ENCODE measurements at places on chromosomes 4 and X. TPM values are rescaled to one million over a fixed set of nuclear protein-coding genes. Genes with fewer than 3 reads are reported as not detected.

AIFM1 gene
- polyA plus RNA-seq, result 90.2 TPM

WDR45 gene
- polyA plus RNA-seq, result 41.5 TPM

DNA sequence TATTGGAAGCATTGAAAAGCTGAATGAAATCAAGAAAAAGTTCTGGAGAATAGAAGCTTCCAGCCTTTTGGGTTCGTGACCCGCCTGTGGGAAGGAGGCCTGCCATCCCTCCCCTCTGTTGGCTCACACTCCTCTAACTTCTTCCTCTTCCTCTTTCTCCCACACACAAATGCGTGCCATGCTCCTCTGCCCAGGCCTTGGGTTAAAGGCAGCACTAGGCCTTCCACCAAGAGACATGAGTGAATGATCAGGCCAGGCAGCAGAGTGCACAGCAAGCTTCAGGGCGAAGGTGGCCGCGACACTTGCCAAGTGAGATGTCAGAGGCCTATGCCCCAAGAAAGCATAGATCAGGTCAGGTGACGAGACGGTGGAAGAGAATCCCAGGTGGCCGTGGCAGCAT lies 38.4 kb downstream of the FAM193A start:
- no peak for DNase-seq

DNA sequence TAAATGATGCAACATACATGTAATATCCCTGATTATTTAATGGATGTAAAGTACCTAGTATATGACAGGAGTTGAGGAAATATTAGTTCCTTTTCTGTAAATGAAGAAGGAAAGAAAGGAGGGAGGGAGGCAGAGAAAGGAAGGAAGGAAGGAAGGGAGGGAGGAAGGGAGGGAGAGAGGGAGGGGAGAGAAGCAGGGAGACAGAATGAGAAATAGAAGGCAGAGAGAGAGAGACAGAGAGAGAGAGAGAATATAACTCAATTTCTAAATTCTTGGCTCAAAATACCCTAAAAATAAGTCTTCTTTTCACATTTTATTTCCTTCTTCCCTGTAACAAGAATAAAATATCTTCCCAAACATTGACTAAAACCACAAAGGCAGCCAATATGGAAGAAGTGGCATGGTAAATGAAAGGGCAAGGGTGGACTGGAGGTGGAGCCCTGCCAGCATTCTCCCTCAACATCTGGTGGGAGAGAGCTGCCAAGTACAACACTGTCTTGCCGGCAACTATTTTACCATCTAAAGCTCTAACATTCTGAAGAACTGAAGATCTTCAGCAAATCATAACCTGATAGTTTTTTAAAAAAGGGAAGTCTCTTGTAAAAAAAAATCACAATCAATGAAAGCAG lies 245.1 kb downstream of the PPP3CA start:
- no peak for DNase-seq

RAB39B gene
- 0.59 TPM for polyA plus RNA-seq

- DNase-seq, result peak; percentile 61
Measured at GRCh38 chrX:65706041-65706828, 38.8 kb downstream of the MSN start.

SGCB gene
- polyA plus RNA-seq, result 20.9 TPM

- DNase-seq, result no peak
Measured at GRCh38 chrX:45903781-45904201, 641.4 kb downstream of the ZNF674 start.

DNA sequence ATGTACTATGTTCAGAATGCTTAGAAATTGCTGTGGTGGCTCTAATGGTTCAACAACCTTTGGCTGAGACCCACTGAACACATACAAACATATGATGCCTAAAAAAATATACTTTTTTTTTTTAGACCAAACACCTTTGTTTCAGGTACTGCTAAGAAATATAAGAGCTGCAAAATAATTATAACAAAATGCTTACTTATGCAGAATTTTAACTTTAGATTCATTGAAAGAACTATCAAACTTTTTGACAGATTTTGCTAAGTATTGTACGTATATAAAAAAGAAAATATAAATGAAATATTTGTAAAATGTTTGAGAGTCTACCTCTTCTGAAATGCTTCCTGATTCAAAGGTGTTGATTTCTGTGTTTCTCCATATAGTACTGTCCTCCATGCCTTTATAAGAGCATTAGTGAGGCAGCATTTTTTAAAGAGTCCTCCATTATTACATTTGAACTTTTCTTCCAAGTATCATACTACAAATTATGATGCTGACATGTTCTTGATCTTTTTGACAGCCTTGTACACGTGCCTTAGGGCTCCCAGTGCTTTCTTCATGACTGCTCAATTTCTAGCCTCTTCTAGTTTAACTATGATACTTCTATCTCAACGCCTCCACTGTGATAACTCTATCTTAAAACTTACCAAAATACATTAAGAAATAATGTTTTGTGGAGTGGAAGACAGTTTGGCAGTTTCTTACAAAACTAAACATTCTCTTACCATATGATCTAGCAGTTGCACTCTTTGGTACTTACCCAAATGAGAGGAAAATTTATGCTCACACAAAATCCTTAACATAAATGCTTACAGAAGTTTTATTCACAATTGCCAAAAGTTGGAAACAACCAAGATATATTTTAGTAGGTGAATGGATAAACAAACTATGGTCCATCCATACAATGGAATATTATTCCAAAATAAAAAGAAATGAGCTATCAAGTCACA lies 212.2 kb upstream of the MAB21L2 start:
- no peak for DNase-seq

GRCh38 chrX:57933321-57933720 lies 23.1 kb upstream of the ZXDA start:
- DNase-seq, result no peak

- no peak for DNase-seq
Measured at GRCh38 chr4:123104310-123105025, 182.1 kb upstream of the NUDT6 start.

- DNase-seq, result peak; percentile 4
Measured at GRCh38 chrX:22278375-22278774, 5.7 kb downstream of the CBLL2 start.

GRCh38 chr4:56655209-56655626 lies 25.9 kb downstream of the HOPX start:
- DNase-seq, result no peak

DNA sequence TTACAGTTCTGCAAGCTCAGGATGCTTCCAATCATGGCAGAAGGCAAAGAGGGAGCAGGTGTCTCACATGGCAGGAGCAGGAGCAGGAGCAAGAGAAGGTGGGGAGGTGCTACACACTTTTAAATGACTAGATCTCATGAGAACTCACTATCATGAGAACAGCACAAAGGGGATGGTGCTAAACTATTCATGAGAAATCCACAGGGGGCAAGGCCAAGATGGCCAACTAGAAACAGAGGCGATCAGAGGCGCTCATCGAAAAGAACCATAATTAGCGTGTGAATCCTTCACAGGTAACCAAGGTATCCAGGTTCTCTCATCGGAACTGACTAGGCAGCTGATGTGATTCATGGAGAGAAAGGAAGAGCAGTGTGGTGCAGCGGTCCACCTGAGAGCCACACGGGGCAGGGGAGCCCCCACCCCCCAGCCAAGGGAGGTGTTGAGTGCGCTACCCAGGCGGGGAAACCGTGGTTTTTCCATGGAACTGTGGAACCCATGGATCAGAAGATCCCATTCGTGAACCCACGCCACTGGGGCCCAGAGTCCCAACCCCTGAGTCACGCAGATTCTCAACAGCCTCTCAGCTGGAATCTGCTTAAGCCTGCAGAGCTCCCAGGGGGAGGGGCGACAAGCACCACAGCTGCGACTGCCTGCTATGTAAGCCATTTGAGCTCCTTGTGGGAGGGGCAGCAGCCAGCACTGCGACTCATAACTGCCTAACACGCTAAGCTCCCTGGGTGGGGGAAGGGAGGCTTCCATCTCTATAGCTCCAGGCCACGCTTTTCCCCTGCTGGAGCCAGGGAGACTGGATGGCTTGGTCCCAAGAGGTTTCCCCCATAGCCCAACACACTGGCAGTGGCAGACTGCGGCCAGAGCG lies 46.7 kb downstream of the FGF16 start:
- no peak for DNase-seq

BRS3 gene
- not detected for polyA plus RNA-seq

GRCh38 chrX:17621566-17622270 lies 115.6 kb upstream of the SCML1 start:
- no peak for DNase-seq

RBMXL3 gene
- polyA plus RNA-seq, result not detected

GLOD5 gene
- polyA plus RNA-seq, result not detected

REELD1 gene
- polyA plus RNA-seq, result not detected

DNA sequence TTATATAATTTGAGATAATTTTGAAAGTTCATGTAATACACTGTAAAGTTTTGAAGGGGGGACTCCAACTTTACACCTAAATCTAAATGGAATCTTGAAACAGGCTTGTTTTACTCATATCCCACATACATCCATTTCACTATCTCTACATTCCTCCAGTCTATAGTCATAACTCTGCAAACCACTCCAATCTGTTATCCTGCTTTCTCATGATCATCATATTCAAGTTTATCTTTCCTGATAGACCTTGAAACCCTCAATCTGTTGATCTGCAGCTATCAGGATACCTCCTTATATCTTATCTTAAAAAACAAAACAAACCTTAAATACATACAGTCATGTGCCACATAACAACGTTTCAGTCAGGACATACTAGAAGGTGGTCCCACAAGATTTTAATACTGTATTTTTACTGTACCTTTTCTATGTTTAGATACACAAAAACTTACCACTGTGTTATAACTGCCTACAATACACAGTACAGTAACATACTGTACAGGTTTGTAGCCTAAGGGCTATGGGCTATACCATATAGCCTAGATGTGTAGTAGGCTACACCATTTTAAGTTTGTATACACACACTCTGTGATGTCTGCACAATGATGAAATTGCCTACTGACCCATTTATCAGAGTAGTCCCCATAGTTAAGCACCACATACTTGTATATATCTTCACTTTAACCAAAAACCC lies 14.0 kb downstream of the CHIC2 start:
- no peak for DNase-seq

DNA sequence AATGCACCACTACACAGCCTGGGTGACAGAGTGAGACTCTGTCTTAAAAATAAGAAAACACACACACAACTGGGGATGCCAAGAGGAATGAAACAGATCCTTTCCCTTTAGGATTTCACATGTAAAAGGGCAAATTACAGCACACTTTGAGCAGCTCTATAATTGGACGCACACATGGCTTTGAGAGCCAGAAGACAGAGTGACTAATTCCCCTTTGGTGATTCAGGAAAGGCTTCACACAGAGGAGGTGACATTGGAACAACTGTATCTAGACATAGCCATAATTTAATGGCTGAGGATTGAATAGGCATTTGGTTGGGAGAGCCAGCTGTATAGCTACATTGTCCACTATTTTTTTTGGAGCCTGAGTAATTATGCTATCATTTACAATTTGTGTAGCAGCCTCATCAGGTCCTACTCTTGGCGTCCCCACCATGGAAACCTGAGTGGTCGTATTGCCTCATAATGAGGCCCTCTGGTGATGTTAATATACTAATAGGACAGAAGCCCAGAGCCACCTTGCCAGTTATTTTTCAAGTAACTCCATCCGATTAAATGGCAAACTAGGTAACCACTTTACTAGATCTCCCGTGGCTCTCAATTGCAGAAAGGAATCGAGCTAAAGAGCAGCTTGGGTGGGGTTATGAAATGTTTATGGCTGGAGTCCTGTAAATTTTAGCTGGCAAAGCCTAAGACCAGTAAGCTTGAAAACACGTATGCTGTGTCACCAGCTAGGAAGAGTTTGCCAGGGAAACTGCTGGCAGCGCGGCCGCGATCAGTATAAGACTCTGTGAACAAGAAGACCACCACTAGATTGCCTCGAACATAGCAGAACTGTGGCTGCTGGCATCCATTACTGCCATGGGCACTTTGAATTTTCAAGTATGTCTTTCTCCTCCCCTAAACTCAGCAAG lies 8.5 kb upstream of the PPEF1 start:
- no peak for DNase-seq

DNA sequence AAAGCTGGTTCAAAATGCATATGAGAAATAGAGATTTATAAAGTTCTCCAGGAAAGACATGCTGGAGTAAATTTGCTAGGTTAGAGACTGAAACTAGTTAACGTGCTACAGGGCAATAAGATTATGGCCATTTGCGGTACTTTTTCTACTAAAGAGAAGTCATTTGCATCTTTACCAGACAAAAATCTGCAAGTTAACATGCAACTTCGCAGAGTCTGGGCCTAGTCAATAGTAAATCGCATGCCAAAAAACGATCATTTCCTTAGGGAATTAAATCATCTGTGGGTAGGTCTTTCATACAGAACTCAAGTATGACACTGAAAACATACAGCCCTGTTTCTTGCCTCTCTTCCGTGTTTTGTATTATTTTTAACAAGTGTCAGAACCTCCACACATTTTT lies 32.8 kb upstream of the REST start:
- DNase-seq, result no peak

FGF5 gene
- polyA plus RNA-seq, result 0.25 TPM

DNA sequence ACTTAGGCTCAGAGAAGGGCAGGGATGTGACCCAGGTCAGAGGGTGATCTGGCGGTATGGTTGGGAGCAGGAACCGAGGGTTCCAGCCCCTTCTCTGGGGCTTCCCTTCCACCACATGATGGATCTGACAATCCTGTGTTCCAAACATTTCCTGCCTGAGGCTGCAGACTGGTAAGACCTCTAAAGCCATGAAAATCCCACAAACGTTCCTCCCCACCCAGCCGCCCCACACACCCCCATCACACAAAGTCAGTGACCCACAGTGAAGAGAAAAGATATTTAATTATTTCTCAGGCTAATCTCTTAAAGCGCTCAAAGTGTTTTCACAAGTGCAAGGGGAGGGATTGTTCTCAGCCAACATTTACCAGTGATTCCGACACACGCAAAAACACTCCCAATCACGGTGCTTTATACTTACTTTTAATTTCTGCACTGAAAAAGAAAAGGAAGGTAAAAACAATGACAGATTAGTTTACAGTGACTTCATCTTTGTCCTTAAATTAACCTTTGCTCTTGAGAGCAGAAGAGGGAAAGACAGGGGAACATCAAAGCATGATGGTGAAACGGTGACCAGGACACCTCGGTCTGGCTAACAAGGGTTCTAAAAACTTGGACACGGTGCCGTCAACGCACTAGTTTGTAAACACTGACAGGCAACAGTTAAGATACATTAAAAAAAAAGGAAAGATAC lies 42.4 kb downstream of the WDR1 start:
- DNase-seq, result no peak

GRCh38 chr4:166014411-166014810 lies 141.4 kb downstream of the TLL1 start:
- DNase-seq, result peak; percentile 13

TMPRSS11A gene
- polyA plus RNA-seq, result not detected

GRCh38 chr4:1808396-1808795 lies 15.3 kb downstream of the FGFR3 start:
- no peak for DNase-seq

DNA sequence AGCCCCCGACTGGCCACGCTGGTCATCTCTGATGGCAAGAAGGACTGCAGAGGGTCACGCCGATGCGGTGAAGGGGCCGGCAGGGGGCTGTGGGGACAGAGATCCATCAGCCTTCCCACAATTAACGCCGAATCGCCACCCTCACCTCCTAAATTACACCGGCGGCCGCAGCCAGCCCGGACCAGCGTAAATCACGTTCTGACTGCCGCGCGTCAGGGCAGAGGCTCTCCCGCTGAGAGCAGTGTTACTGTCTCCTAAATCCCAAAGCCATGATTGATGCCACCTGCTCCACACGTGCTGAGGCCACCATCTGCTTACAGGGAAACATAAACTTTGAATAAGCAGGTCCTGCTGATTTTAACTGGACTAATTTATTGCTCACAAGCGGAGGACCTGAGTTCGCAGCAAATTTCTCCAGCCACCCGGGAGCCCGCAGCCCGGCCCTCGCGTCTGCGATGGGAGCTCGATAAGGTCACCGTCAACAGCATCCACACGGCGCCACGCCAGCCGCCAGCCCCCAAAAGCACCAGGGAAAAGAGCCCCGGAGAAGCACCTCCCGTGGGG lies 127.3 kb upstream of the NKX1-1 start:
- DNase-seq, result no peak

BTK gene
- polyA plus RNA-seq, result 0.05 TPM

All from A549 (cell line).